Aorta (tissue), 5 donors: ENCODE measurements at places on chromosomes 2 and 18. TPM values are rescaled to one million over a fixed set of nuclear protein-coding genes. Genes with fewer than 3 reads are reported as not detected.

DNA sequence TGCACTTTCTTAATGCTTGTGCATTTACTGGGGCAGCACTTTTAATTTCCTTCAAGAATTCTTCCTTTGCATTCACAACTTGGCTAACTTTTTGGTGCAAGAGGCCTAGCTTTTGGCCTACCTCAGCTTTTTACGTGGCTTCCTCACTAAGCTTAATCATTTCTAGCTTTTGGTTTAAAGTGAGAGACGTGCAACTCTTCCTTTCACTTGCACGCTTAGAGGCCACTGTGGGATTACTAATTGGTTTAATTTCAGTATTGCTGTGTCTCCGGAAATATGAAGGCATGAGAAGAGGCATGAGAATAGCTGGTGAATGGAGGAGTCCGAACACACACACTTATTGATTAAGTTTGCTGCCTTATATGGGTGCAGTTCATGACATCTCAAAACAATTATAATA lies 354.1 kb downstream of the DLGAP1 start:
- no peak overlapping the region for H3K4me3 ChIP-seq
- H3K27ac ChIP-seq: no peak overlapping the region
- H3K27me3 ChIP-seq: no peaks in the 10 kb centered on the region
- peaks cover 2% of the 10 kb centered on the region for H3K4me1 ChIP-seq
- DNase-seq: no peak

DNA sequence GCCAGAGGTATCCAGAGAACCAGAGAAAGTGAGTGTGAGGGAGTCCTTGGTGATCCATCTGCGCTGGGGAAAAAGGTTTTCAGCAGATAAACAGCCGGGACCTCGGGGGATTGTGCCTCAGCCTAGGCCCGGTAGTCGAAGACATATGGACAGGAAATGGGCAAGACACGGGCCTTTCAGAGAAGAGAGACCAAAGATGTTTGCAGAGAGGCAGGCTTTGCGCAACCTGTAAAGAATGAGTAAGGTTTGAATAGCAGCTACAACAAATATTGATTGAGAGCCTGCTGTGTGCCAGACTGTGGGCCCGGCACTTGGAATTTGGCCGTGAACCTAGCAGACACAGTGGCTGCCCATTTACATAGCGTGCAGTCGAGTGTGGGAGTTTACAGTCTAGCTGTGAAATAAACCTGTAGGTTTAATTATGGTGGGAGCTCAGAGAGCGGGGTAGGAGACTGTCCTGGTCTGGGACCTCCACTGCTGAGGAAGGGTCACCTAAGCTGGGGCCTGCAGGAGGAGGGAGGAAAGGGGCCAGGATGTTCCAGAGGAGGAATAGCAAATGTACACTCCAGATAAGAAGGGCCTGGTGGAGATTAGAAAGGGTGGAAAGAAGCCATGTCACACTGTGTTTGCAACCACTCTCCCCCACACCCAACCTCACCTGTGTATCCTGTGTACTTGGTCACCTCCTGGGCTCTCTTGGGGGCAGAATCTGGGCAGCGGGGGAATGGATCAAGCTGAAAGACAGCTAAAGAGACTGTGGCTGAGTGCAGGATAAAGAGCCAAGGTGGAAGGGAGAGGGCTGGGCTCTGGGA lies 3.0 kb downstream of the SH2D6 start:
- H3K27ac ChIP-seq: no peak overlapping the region
- no peak for DNase-seq
- H3K36me3 ChIP-seq: no peaks in the 10 kb centered on the region
- no peaks in the 10 kb centered on the region for H3K27me3 ChIP-seq

DNA sequence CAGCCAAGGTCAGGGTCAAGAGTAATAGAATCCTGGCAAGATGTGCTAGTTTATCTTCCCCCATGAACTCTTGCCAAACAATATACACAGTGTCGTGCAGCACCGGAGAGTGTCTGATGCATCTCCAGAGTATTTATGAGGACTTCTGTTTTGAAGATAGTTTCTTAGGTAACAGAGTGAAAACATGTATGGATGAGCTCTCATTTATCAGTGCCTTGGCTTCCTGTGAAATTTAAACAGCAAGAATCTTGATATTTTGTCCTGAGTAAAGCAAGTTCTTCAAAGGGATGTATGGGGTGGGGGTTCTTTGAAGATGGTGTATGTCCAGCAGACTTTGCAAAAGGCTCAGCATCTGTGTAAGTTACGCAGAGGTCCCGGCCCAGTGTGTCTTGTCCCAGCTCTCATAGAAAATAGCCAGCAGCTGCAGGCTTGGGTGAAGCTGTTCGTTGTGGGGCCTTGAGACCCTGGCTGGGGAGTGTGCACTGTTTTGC lies 361.0 kb upstream of the NT5C1B start:
- H3K36me3 ChIP-seq: no peaks in the 10 kb centered on the region
- no peaks in the 10 kb centered on the region for H3K27me3 ChIP-seq
- no peak overlapping the region for H3K27ac ChIP-seq
- H3K4me3 ChIP-seq: no peak overlapping the region

- H3K27me3 ChIP-seq: no peaks in the 10 kb centered on the region
- no peaks in the 10 kb centered on the region for H3K4me1 ChIP-seq
- H3K27ac ChIP-seq: no peak overlapping the region
- no peaks in the 10 kb centered on the region for H3K36me3 ChIP-seq
- H3K4me3 ChIP-seq: no peak overlapping the region
- no peak for DNase-seq
These were observed 58.7 kb upstream of the GAREM2 start for GRCh38 chr2:26114151-26114550.

DNA sequence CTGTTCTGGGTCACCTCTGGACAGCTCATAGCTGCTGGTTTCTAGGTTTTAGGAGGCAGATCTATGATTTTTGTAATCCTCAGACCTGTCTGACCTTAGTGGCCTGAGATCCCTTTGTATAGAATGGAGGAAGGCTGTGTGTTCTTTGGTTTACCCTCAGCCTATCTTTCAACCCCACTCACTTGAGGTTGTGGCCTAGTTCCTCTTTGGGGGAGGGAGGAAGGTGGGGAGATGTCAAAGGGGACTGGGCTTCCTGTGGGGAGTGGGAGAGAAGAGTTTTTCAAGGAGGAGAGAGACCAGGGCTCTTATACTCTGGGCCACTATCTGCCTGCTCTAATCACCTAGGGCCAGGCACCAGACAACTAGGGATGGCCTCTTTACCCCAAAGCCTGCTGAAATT lies 28.5 kb downstream of the SEMA4F start:
- no peak for DNase-seq
- no peak overlapping the region for H3K27ac ChIP-seq
- no peak overlapping the region for H3K4me3 ChIP-seq
- H3K27me3 ChIP-seq: no peaks in the 10 kb centered on the region

DNA sequence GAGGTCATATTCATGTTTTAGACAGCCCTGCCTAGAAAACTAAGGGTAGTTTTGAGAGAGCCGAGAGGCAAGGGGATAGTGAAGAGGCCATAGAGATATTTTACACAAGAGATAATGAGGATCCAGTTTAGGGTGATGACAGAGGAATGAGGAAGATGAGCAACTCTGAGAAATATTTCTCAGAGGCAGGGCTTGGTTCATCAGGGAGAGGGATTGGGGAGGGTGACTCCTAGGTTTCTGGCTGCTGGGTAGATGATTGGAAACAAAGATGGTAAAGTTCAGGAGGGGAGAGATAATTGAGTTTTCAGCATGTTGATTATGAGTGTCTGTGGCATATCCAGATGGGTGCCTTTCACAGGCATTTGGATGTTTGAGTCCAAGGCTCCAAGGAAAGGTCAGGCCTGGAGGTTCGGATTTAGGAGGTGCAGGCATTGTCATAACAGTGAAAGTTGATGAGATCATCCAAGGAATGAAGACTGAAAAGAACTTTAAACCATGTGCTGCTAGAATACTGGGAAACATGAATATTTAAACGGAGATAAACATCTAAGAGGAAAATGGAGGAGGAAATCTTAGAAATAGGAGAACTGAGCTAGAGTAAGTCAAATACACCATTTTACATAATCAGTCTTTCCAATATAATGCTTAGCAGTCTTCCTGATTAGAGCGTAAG lies 7.4 kb downstream of the MYL12B start:
- H3K27me3 ChIP-seq: no peaks in the 10 kb centered on the region
- H3K4me3 ChIP-seq: no peak overlapping the region
- DNase-seq: no peak
- no peak overlapping the region for H3K27ac ChIP-seq
- peaks cover 8% of the 10 kb centered on the region for H3K4me1 ChIP-seq

DNA sequence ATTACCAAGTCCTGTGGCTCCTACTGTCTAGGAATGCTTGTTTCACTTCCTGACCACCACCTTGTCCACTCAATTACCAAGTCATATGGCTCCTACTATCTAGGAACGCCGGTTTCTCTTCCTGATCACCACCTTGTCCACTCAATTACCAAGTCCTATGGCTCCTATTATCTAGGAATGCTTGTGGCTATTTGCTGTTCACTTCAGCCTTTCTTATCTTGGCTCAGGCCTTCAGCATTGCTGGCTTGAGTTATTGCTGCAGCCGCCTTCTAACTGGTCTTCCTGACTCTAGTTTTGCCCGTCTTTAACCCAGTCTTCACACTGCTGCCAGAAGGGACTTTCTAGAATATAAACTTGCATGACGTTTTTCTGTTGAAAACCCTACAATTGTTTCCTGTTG lies 82.5 kb upstream of the GAREM1 start:
- H3K36me3 ChIP-seq: no peaks in the 10 kb centered on the region
- no peaks in the 10 kb centered on the region for H3K4me1 ChIP-seq
- no peak overlapping the region for H3K27ac ChIP-seq
- no peak overlapping the region for H3K4me3 ChIP-seq
- no peaks in the 10 kb centered on the region for H3K27me3 ChIP-seq

- no peak overlapping the region for H3K27ac ChIP-seq
- no peaks in the 10 kb centered on the region for H3K4me1 ChIP-seq
These were observed 199.6 kb upstream of the TCF4 start for GRCh38 chr18:55787536-55788073.

GRCh38 chr2:70104231-70105111 lies 17.2 kb downstream of the PCBP1 start:
- H3K27me3 ChIP-seq: no peaks in the 10 kb centered on the region
- no peak overlapping the region for H3K27ac ChIP-seq
- H3K4me1 ChIP-seq: no peaks in the 10 kb centered on the region
- no peak for DNase-seq
- H3K36me3 ChIP-seq: no peaks in the 10 kb centered on the region

- no peaks in the 10 kb centered on the region for H3K4me1 ChIP-seq
- no peak overlapping the region for H3K4me3 ChIP-seq
- no peaks in the 10 kb centered on the region for H3K36me3 ChIP-seq
- no peak overlapping the region for H3K27ac ChIP-seq
- no peaks in the 10 kb centered on the region for H3K27me3 ChIP-seq
These were observed 88.4 kb upstream of the SMAD2 start for GRCh38 chr18:48018851-48019250.

DNA sequence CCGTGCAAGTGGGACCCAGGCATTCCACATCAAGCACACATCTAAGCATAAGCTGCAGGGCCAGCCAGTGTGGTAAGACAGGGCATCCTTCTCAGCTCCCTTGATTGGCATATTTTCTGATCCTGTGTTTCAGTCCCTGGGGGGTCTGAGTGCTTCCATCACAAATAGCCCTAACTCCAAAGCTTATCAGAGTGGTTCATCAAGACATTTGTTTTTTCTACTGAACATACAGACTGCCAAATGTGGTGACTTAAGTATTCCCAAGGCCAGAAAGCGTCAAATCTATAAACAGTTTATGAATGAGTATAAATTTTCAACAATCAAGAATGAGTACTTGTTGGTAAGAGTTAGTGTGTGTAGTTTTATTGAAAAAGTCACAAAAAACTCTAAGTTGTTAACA lies 18.8 kb downstream of the SPRED2 start:
- no peak for DNase-seq
- no peak overlapping the region for H3K27ac ChIP-seq
- no peaks in the 10 kb centered on the region for H3K27me3 ChIP-seq
- no peak overlapping the region for H3K4me3 ChIP-seq

- H3K27ac ChIP-seq: no peak overlapping the region
- H3K27me3 ChIP-seq: no peaks in the 10 kb centered on the region
- DNase-seq: no peak
- H3K36me3 ChIP-seq: no peaks in the 10 kb centered on the region
- H3K4me3 ChIP-seq: no peak overlapping the region
These were observed 622.3 kb upstream of the ACVR2A start for GRCh38 chr2:147222506-147222905.

- no peaks in the 10 kb centered on the region for H3K4me1 ChIP-seq
- H3K36me3 ChIP-seq: no peaks in the 10 kb centered on the region
- H3K27ac ChIP-seq: no peak overlapping the region
- H3K4me3 ChIP-seq: no peak overlapping the region
- no peak for DNase-seq
These were observed 55.5 kb upstream of the RAB6D start for GRCh38 chr2:131419441-131419840.

DNA sequence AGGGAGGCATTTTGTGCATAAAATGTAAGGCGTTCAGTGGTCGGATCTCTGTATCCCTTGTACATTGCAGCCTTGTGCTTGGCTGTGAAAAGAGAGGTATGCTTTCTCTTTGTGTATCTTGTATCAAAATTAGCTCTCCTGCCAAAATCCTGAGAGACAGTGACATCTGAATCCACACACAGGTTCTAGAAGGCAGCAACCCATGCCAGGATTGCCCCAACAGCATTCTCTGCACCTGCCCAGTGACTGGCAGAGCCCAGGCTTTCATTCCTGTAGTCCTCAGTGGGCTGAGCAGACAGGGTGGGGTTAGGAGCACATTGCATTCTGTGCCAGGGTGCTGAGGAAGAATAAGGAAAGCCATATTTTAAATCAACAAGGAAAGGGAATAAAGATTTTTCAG lies 740.3 kb upstream of the RAB6C start:
- DNase-seq: no peak
- no peaks in the 10 kb centered on the region for H3K4me1 ChIP-seq
- no peaks in the 10 kb centered on the region for H3K36me3 ChIP-seq
- H3K4me3 ChIP-seq: no peak overlapping the region
- no peak overlapping the region for H3K27ac ChIP-seq
- H3K27me3 ChIP-seq: no peaks in the 10 kb centered on the region

DNA sequence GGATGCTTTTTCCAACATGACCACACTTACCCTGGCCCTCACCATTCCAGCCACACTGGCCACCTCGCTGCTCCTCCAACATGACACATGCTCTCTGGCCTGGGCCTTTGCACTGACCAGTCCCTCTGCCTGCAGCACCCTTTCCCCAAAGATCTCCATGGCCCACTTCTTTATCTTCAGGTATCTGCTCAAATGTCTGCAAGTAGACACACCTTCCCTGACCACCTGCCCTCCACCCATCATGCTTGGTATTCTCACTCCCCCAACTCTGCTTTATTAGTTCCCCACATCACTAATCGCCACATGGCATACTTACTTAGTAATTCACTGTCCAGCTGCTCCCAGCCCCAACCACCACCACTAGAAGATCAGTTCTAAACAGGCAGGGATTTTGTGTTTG lies 214.2 kb downstream of the BCL11A start:
- no peak overlapping the region for H3K27ac ChIP-seq
- no peaks in the 10 kb centered on the region for H3K36me3 ChIP-seq
- DNase-seq: no peak
- H3K4me3 ChIP-seq: no peak overlapping the region
- H3K4me1 ChIP-seq: no peaks in the 10 kb centered on the region

- DNase-seq: no peak
- H3K4me1 ChIP-seq: no peaks in the 10 kb centered on the region
- H3K36me3 ChIP-seq: no peaks in the 10 kb centered on the region
- no peak overlapping the region for H3K27ac ChIP-seq
These were observed 2089.7 kb upstream of the CELF4 start for GRCh38 chr18:39655341-39655740.

The NEB gene
- polyA plus RNA-seq: 2.9 TPM

The GPR75 gene
- 0.90 TPM for polyA plus RNA-seq

The TTR gene
- polyA plus RNA-seq: not detected

The LGALSL gene
- 19.8 TPM for polyA plus RNA-seq

The CCL20 gene
- polyA plus RNA-seq: 0.23 TPM

The L3MBTL4 gene
- 0.26 TPM for polyA plus RNA-seq

The ALPI gene
- 19.9 TPM for polyA plus RNA-seq

The SH3BP4 gene
- 5.1 TPM for polyA plus RNA-seq

The AQP12A gene
- not detected for polyA plus RNA-seq

The ERBB4 gene
- 1.5 TPM for polyA plus RNA-seq

The MARCO gene
- 0.54 TPM for polyA plus RNA-seq

The FOXI3 gene
- polyA plus RNA-seq: not detected
